ENCODE measurements at places on chromosomes 13 and 19.

GRCh38 chr19:51341976-51342580 is at the start of gene VSIG10L:
TSS of gene VSIG10L (minus strand) at chr19:51342139. CDS start at chr19:51342124, 15 bp downstream.
- no peak for DNase-seq

DNA sequence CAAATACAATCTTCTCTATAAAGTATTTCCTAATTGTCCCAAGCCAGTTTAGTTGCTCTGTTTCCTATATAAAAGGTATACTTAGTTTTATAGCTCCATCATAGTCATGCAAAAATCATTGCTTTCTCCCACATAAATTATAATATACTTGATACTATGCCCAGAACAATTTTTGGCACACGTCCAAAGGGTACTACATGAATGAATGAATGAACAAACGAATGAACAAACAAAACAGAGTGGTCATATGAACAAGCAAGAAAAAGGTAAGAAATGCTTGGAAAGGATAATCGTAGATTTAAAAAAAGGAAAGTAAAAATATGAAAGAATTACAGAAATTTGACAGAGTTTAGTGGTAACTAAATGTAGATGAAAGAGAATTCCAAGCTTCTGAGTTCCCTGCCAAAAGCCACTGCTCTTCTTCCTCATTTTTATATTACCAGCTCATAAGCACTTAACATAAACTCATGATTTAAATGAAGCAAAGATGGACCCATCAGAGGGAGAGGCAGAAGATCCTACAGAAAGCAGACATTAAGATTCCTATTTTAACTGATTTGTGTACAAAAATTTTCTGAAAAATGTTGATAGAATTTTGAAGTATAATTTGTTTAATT is 123.2 kb downstream of the ENOX1 start:
- no peak for DNase-seq

GRCh38 chr19:4037301-4037949 is 29.3 kb downstream of the ZBTB7A start:
- DNase-seq, result no peak

- DNase-seq, result no peak
Observed at GRCh38 chr13:57857945-57858344, 226.4 kb downstream of the PCDH17 start.

DNA sequence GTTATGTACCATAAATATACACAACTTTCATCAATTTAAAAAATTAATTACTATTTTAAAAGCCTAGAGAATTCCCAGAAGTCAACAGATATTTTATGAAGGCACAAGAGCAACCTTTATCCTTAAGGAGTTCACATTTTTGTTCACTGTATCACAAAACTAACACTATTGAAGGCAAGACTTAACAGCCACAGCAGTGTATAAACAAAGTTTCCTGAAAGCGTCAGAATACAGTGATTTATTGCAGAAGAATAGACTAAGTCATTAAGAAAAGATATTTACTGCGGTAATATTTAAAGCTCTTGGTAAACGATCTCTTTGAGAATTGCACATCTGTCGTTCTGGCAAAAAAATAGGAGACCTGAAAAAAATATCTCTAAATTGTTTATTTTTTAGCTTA is 419.3 kb upstream of the NBEA start:
- DNase-seq, result no peak

- DNase-seq, result no peak
Observed at GRCh38 chr13:110161112-110161882, 145.7 kb downstream of the COL4A1 start.

DNA sequence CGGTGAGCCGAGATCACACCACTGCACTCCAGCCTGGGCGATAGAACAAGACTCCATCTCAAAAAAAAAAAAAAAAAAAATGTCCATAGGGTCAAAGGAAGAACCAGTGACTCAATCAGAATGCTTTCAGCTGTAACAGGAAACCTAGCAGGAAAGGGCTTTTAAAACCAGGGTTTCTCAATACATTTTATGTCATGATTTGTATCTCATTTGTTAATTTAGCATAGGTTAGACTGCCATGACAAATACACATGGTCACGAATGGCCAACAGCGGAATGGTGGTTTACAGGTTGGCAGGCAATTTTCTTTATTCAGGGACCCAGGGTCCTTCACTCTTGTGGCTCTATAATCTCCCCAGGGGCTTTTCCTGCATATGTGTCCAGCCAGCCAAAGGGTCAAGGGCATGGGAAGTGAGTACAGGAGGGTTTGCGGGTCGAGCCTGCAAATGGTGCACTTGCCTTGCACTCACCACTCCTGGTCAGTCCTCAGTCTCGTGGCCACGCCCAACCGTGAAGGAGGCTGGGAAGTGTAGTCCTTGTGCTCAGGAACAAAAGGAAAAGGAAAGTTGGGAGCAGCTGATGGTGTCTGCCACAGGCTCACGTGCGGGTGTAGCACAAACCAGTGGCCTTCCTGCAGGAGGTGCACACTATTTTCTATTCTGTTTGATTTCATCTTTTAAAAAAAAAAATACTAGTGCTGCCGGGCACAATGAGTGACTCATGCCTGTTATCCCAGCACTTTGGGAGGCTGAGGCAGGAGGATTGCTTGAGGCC is 14.8 kb downstream of the DHX34 start:
- no peak for DNase-seq

DNA sequence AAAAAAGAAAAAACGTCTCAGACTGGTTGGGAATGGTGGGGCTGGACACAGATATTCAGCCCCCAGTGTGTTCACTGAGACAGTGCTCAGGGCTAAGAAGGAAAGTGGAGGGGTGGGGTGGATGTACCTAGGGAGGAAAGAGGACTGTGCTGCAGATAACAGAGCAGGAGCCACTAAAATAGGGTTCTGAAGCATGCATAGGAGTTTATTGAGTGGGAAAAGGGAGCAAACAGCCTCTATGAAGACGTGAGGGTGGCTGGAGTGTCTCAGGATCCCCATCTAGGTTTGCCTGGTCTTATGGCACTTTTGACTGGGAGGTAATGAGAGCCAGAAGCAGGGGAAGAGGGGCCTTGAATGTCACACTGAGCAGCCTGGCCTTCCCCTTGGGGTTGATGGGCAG is 3.4 kb downstream of the MEGF8 start:
- DNase-seq, result no peak

DNA sequence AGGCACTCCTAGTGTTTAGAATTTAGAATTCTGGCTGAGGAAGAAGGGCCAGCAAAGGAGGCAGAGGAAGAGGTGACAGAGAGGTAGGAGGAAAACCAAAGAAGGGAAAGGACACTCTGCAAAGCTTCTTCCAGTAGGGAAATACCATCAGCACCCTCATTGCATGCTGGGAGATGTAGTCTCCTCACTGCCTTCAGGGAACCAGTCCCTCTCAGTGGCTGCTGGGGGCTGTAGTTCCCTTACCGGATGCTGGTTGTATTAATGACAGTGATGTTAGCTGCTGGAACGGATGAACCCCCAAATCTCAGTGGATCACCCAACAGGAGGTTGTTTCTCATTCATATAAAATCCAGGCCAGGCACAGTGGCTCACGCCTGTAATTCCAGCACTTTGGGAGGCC is 10.1 kb downstream of the GRIN2D start:
- no peak for DNase-seq

- DNase-seq, result no peak
Observed at GRCh38 chr19:53007200-53007599, 6.5 kb upstream of the ERVV-1 start.

GRCh38 chr19:21604351-21604926 is 99.0 kb downstream of the ZNF429 start:
- peak; percentile 6 for DNase-seq

- no peak for DNase-seq
Observed at GRCh38 chr19:1101337-1101698, 2.5 kb upstream of the GPX4 start.

- no peak for DNase-seq
Observed at GRCh38 chr13:30835442-30835841, 70.6 kb upstream of the MEDAG start.

GRCh38 chr19:41804336-41804735 is 7.9 kb downstream of the CEACAM3 start:
- no peak for DNase-seq

- no peak for DNase-seq
Observed at GRCh38 chr19:19578252-19578651, 40.2 kb downstream of the CILP2 start.

DNA sequence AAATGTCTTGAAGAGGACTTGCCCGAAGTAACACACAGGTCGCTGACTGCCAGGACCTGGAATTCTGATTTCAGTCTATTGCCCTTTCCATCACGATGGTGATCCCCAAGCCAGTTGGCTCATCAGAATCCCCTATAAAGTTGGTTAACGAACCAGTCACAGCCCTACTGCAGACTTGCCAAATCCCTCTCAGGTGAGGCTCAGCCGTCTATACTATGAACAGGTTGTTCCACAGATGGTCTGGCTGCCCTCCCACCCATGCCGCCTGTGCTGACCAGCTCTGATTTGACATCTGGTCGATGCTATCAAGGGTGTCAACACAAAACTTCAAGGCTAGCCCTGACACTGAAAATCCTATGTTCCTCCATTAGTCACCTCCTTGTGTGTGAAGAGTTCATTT is 90.0 kb downstream of the RNASEH2B start:
- no peak for DNase-seq

DNA sequence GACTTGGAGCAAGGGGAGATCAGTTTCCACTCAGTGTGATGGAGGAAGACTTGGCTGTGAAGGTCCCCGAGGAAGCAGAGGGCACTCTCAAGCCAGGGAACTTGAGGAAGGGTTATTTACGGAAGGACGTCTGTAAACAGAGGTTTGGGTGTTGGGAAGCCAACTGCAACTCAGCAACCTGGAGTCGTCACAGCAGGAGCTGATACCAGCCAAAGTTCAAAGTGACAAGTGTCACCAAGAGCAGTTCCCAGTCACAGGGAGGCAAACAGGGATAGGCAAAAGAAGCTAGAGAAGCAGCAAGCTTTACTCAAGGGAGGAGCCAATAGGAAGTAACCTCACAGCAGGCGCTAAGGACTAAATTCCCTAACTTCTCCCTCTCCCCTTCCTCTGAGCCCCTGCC is 205.5 kb downstream of the EFNB2 start:
- no peak for DNase-seq

GRCh38 chr13:104008541-104009435 is 942.6 kb upstream of the SLC10A2 start:
- no peak for DNase-seq

GRCh38 chr19:35484252-35485036 is 5.8 kb downstream of the KRTDAP start:
- DNase-seq, result no peak

- DNase-seq, result no peak
Observed at GRCh38 chr19:29526730-29527499, 1.1 kb downstream of the VSTM2B start.

- DNase-seq, result no peak
Observed at GRCh38 chr19:41552558-41552957, 23.4 kb upstream of the CEACAM21 start.

DNA sequence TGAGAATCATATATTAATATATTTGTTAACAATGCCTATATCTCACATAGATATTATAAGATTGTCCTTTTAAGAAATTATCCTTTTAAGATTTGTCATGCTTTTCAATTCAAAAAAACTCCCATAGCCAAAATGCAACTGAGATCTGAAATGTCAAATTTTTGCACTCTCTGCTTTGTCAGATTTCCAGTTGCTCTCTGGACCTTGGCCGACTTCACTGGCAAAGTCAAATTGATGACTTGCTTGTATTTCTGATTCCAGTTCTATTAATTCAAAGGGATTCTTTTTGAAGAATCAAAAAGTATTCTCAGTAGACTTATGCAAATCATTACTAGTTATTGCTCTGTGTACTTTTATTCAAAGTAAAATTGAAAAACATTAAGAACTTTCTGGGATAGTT is 101.2 kb upstream of the SCEL start:
- DNase-seq, result no peak

GRCh38 chr13:45474584-45475454 is 10.1 kb downstream of the COG3 start:
- DNase-seq, result no peak

DNA sequence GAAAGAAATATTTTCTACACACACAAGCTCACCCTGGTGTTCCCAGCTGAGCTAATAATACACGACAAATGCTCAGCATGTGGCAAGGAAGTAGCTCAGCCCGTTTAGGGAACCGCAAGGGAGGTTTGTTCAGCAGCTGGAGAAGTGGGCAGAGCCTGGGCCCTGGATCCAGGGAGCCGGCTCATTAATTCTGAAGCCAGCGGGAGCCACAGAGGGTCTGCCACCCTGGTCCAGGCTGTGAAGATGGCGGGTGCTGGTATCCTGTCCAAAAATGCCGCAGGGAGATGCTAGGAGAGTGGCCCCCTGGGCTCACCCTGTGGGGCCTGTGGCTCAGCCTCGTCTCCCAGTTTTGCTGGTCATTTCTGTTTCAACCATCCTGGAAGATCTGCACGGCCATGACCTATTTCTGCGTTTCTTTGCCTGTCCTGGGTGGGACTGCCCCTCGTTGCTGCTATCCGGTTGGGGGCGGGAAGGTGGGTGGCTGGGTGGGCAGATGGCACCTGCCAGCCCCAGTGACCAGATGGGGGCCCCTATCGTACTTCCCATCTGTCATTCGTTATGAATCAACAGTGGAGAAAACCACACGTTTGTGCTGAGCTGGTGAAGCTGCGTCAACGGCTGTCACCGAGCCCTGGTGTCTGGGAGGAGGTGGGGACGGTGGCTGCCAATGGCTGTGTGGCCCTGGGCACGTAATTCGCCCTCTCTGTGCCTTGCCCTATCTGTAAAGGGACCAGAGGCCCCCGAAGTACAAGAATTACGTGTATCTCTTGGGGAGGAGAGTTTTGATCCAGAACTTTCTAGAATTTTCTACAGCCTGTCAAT is 2.7 kb upstream of the GNA15 start:
- DNase-seq, result peak; percentile 54

DNA sequence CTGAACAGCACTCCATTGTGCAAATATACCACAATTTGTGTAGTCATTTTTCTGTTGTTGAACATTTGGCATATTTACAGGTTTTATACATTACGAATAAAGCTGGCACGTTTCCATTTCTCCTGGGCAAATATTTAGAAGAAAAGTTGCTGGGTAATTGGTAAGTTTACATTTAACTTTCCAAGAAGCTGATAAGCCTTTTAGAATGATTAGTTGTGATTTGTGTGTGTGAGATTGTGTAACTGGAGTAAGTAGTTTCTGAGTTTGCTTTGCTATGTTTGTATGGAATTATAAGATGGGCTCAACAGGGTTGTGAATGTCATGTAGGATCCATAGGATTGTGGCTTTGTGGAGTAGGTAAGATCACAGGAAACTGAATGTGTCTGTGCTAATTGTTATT is 1.6 kb upstream of the ZNF529 start:
- DNase-seq, result no peak

DNA sequence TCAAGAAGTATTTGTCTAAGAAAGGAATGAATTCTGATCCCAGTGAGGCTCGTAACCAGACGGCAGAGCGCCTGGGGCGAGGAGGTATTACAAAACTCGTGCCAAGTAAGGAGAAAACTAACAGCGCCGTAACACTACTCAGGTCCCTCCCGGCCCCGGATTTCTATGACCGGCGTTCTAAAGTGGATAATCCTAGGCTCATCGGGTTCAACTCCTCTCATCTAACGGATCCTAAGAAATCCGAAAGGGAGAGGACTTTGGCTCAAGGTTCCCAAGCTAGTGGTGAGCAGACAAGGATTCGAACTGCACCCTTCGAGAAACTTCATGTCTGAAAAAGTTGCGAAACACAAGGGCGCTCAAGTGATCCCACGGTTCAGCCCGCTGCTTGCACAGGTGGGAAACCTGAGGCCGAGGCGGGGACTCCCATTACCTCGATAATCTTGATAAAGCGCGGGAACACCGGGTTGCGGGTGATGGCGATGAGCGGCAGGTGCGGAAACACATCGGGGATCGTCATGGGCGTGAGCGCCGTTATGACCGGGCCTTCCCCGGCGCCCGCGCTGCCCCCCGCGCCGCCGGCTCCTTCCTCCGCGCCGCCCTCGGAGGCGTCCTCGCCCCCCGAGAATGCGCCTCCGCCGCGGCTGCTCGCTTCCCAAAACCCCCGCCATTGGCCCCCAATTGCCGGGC is 529 bp downstream of the LONP1 start:
- DNase-seq, result no peak
